ENCODE measurements at places on chromosomes 3 and 15. TPM values are rescaled to one million over a fixed set of nuclear protein-coding genes. Genes with fewer than 3 reads are reported as not detected.

GRCh38 chr15:72474466-72474911, 359 bp downstream of the ARIH1 start:
- peak; percentile 68 for DNase-seq

DNA sequence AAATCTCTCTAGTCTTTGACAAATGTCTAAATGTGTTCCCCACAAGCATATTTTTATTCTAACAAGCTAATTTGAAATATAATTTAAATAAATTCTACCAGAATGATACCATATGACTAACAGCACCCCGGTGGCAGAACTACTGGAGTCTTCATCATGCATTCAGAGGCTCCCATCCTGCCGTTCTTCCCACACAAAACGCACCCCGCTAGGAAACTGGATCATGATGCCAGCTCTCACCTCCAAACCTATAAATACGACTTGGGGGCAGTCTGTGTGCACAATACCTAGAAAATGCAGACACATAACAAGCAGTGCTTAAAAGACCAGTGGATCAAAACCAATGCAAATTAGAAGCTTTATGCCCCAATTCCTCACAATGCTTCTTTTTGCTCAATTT, 8.5 kb downstream of the HOMER2 start:
- DNase-seq = no peak

- DNase-seq = no peak
These were observed 20.7 kb upstream of the FBXL22 start for GRCh38 chr15:63576441-63576840.

Gene PCSK6
- 13.9 TPM for total RNA-seq

Gene BCL2A1
- total RNA-seq = 11.6 TPM

- DNase-seq = no peak
These were observed 682 bp downstream of the ITPKA start for GRCh38 chr15:41494190-41494921.

Gene FMN1
- total RNA-seq = 10.0 TPM

GRCh38 chr15:64596701-64597476, 136.5 kb downstream of the ZNF609 start:
- DNase-seq = no peak

Gene P2RY1
- 8.6 TPM for total RNA-seq

- no peak for DNase-seq
These were observed 165.3 kb downstream of the AKAP13 start for GRCh38 chr15:85545752-85546151.

GRCh38 chr3:122074621-122075265, 19.6 kb downstream of the CD86 start:
- peak; percentile 63 for DNase-seq

Gene TNIK
- total RNA-seq = 9.5 TPM

DNA sequence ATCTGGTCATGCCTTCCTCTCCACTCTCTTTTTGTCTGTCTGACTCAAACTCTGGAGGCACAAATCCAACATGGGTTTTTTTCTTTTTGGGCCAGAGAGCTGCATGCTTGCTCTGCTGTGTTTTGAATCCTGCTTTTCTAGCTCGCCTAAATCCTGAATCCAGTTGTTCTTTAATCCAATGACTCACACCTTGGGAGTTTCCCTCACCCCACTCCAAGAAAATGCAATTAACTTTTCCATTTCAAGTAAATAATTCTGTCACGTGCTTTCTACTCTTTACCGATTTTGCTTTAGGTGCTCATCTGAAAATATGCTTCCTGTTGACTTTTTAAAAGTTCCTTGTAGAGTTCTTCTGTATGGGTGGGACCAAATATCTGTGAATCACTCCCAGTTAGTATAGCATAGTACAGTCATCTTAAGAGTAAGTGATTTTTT, 47.6 kb downstream of the SLMAP start:
- no peak for DNase-seq

GRCh38 chr3:196409409-196409808, 22.8 kb downstream of the UBXN7 start:
- DNase-seq = no peak

DNA sequence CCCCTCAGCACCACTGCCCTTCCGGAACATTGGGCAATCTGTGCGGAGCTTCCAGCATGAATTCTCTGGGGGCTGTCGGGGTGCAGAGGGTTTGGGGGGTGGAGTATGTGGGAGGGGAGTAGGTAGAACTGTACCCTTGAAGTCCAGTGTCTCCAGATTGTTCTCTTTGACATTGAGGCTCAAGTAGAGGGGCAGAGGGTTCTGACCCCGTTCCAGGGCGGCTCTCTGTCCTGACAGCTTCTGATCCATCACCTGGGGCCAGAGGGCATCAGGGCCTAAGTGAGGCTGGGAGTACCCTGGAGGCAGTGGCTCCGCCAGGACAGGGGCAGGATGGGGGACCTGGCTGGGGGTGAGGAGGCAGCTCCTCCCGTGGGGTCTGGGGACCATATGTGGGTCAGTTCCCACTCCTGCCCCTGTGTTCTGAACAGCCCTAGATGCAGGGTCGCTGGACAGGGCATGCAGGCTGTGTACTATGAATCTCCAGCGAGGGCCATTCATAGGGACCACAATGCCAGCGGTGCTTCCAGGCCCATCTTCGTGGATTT, 22.1 kb downstream of the PLA2G4D start:
- peak; percentile 28 for DNase-seq

DNA sequence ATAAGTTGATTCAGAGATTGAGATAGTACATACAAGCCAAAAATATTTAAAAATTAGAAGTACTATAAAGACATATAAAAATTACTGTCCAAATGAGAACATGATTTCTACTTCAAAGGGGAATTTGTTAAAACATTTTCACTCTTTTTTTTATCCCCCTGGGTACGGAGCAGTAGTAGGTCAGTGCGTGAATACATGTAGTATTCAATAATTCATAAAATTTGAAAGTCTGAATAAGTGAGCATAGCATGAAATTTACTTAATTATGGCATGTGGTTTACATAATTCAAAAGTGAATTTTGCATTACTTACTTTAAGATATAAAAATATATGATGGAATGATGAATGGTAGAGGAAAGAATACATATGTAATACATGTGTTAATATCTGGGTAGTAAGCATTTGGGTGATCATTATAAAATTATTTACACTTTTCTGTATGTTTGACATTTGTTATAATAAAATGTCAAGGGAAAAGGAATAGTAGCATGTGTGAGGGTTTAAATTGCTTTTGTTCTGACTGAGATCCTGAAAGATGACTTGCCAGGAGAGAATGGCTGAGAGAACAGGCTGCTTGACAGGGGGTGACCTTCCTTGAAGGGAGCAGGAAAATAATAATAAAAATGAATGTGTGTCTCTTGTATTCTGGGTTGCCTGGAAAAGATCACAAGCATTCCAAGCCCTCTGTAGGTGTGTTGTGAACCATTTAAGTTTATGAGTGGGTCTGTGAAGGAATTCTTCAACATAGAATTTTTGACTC, 1178.8 kb downstream of the ZPLD1 start:
- DNase-seq = no peak

Gene KCNAB1
- 6.2 TPM for total RNA-seq

DNA sequence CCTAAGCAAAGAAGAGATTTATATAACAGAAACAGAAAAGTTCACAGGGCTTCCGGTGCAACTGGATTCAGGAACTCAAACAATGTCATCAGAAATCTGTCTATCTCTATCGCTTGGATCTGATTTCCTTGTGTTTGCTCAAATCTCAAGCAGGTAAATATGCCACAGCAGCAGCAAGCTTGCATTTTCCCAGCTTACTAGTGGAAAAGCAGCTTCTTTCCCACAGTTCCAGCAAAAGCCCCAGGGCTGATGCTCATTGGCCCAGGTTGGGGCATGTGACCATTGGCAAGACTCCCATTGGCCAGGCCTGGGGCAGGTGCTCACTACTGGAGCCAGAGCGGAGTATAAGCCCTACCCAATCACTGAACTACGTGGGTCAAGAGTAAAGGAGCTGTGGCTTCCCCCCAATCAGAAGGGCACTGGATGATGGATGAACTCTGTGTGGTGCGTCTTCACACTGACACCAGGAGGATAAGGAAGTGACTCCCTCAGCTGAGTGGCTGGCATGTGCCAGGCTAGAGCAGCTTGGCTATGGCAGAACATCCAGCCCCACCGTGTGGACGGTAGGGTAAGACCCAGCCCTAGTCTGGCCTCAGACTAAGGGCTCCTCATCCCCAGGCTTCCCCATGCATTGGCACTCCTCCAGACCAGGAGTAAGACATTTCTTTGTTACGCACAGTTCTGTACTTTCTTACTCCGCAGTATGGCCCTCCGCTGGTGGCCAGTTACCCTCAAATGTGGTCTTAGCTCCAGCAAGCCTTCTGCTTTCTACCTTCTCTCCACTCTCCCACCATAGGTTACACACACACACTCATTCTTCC, 13.1 kb upstream of the VIPR1 start:
- DNase-seq = no peak

Gene RETNLB
- not detected for total RNA-seq

Gene TAMM41
- total RNA-seq = 30.6 TPM

Gene TEX55
- total RNA-seq = not detected

GRCh38 chr15:66505818-66506217, 692 bp downstream of the ZWILCH start:
- DNase-seq = no peak

GRCh38 chr3:114299421-114299820, 5.6 kb downstream of the TIGIT start:
- DNase-seq = no peak

DNA sequence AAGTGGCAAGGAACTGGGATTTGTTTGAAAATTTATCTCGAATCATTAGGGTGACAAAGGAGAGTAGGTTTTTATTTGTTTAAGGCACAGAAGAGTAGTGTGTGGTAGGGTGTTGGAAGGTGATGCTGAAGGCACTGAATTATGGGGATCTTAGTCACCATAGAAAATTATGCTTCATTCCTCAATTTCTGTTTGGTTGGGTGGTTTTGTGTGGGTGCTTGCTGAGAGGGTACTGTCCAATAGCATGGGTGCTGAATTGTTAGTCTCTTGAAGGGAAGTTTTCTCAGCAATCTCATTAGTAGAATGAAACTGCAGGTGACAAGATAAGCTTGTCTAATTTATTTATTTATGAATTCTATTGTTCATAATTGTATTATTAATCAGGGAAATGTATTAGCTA, 610.9 kb downstream of the AGBL1 start:
- no peak for DNase-seq

Measured in sciatic nerve (tissue), 2 donors.